ENCODE measurements at places on chromosomes 1 and 21. TPM values are rescaled to one million over a fixed set of nuclear protein-coding genes. Genes with fewer than 3 reads are reported as not detected.

The YBX1 gene
- total RNA-seq, result 101 TPM

The FAM89A gene
- total RNA-seq, result 6.7 TPM

The VSIG8 gene
- not detected for total RNA-seq

The PSMB4 gene
- 148 TPM for total RNA-seq

The ARHGEF10L gene
- total RNA-seq, result 33.6 TPM

The CD84 gene
- 5.1 TPM for total RNA-seq

The HAO2 gene
- total RNA-seq, result not detected

The DNM3 gene
- 166 TPM for total RNA-seq

The BMP8A gene
- total RNA-seq, result 8.3 TPM

The CLCA1 gene
- total RNA-seq, result not detected

The EXTL1 gene
- 28.2 TPM for total RNA-seq

The MRPS15 gene
- 48.3 TPM for total RNA-seq

The ADORA3 gene
- 5.9 TPM for total RNA-seq

The ZNF124 gene
- 25.9 TPM for total RNA-seq

The CHAF1B gene
- total RNA-seq, result 4.7 TPM

The CHD5 gene
- total RNA-seq, result 154 TPM

The FAM131C gene
- total RNA-seq, result 5.9 TPM

The ZNHIT6 gene
- 22.1 TPM for total RNA-seq

Data from dorsolateral prefrontal cortex (tissue), 122 donors.